ENCODE measurements at places on chromosomes 4 and X.
A peak's percentile ranks its signal among the peaks of the same experiment; 100 is the strongest.

DNA sequence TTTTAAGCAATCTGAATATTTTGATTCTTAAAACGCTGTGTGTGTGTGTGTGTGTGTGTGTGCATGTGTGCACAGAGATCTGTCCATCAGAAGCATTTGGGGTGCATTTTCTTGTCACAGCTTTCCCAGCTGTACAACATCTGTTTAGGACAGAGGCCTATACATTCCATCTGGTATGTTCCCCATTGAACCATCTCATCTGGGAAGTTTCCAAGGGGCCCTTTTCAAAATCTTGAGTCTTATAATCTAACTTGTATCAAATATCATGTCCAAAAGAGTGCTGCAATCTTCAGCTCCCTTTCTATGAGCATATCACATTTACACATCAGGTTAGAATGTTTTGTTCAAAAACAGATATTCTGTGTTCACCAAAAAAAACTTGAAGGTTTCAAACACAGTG, 16.5 kb upstream of the MID1 start:
- no peak for DNase-seq

GRCh38 chrX:41350150-41350975, 16.4 kb downstream of the DDX3X start:
- no peak for DNase-seq

- no peak for DNase-seq
Measured at GRCh38 chr4:46211406-46211805, 87.6 kb upstream of the GABRG1 start.

DNA sequence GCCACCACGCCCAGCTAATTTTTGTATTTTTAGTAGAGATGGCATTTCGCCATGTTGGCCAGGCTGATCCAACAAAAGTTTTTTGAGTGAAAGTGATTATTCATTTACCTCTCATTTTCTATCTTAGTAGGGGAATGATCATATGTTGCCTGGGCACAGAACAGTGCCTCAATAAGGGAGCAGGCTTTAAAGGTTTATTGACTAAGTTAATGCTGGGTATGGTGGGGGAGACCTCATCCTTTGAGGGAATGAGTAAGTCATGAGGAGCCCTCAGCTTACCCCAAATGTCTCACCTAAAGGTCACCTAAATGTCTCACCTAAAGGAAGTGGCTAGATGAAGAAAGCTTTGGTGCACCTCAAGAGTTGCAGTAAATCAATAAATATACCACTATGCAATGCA, 109.0 kb downstream of the CLCN4 start:
- no peak for DNase-seq

- DNase-seq = no peak
Measured at GRCh38 chr4:141727420-141727819, 91.0 kb downstream of the IL15 start.

DNA sequence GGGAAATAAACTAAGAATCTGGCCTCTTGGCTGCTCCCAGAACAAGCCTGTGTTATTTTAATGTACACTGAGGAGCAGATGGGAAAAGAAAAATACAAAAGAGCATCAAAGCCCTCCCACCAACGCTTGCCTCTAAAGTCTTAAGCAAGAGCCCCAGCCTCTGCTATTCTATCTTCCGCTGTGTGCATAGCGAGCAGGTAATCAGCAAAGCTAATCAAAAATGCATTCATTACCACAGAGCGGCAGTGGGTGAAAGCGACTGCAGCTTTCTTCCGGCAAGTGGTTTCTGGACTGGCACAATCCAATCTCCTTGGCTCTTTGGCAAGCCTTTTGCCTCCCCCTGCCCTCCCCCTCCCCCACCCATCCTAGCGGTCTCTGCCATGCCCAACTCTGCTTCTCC, 13.5 kb upstream of the GRIA3 start:
- DNase-seq = no peak

GRCh38 chr4:13208558-13209193, 275.5 kb downstream of the RAB28 start:
- no peak for DNase-seq

GRCh38 chrX:9189286-9189685, 155.4 kb upstream of the FAM9B start:
- DNase-seq = no peak

- no peak for DNase-seq
Measured at GRCh38 chrX:19089555-19090040, 32.7 kb downstream of the ADGRG2 start.

GRCh38 chr4:39978904-39979303, 1.2 kb upstream of the PDS5A start:
- no peak for DNase-seq

DNA sequence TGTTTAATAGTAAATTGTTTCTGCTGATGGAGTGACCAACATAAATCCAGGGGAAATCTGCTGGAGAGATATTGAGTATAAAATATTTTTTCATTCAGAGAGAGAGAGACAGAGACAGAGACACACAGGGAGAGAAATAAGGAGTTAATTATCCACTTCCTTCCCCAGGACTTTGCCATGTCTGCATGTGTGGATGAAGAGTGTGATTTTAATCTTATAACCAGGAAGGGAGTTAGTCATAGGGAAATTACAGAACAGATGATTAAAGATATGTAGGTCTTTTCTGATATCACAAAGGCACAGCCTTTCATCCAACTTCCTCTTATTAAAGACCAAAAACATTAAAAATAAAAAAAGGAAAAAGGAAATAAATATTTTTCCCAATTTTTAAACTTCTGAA, 526.3 kb downstream of the SPRY1 start:
- DNase-seq = no peak

DNA sequence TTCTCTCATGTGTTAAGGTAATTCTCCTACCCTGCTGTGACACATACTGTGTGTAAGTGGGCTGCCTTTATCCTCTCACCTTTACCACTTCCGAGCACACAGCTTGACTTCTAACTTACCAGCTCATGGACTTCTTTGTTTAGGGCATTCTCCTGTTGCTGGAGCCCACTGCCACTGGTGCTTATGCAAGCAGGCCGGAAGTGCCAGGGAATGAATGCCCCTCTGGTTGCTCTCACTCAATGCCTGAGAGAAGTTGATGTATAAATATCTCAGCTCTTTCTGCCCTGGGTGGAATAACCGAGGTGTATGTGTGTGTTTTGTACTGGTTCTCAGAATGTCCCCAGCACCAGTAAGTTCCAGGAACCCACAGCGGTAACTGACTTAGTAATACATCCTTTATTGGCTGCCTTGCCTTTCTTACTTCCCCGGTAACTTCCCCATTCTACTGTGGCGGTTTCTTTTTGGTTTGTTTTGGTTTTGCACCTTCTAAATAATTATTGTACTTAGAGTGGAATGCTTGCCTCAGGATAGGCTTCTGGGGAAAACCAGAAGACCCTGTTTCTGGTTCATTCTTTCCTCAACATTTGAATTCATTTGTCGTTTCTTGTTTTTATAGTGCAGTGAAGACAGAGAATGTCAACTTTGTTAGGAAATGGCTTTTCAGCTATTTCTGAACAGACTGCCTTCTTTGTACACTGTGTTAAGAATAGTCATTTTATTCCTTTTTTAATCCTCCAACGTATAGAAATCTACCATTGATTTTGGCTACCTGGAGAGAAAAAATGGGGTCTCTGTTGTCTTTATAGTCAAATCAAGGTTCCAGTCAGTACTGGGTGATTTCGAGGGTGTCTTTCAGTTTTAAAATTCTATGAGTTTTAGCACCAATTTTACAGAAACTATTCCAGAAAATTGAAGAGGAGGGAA, 45.4 kb downstream of the CXorf58 start:
- DNase-seq = peak; percentile 41

GRCh38 chrX:119359618-119360382, 39.3 kb upstream of the SLC25A43 start:
- DNase-seq = no peak

DNA sequence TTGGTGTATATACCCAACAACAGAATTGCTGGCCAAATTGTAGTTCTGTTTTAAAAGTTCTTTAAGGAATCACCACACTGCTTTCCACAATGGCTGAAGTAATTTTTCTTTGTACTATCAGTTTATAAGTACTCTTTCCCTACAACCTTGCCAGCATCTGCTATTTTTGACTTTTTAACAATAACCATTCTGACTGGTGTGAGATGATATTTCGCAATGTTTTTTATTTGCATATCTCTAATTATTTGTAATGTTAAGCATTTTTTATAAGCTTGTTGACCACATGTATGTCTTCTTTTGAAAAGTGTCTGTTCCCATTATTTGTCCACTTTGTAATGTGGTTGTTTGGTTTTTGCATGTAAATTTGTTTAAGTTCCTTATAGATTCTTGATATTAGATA, 509.9 kb upstream of the POU3F4 start:
- DNase-seq = no peak

- DNase-seq = no peak
Measured at GRCh38 chr4:141932490-141932889, 296.1 kb downstream of the IL15 start.

DNA sequence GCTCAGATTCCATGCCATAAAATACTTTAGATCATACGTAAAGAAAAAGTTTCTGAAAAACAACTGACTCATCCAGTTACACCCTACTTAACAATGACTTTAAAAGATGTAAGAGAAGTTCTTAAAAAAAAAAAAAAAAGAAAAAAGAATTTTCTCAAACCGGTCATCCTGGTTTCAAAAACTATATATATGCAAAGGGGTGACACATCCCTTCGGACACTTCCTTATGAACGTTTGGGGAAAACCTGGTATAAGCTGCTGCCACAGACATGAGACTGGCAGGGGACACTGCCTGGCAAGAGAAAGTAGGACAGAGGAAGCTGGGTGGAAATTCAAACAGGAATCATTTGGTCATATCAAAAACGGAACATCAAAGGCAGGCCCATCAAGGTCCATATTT, 81.2 kb upstream of the PRSS48 start:
- no peak for DNase-seq

- no peak for DNase-seq
Measured at GRCh38 chr4:95537191-95537590, 11.6 kb downstream of the UNC5C start.

- DNase-seq = no peak
Measured at GRCh38 chrX:83508006-83508405, at the start of gene POU3F4. TSS of gene POU3F4 (plus strand) at chrX:83508290. CDS start at chrX:83508325, 35 bp downstream.
